ENCODE measurements at places on chromosomes 4 and X.

- no peak for DNase-seq
Measured at GRCh38 chr4:93334003-93334402, 494.6 kb upstream of the ATOH1 start.

DNA sequence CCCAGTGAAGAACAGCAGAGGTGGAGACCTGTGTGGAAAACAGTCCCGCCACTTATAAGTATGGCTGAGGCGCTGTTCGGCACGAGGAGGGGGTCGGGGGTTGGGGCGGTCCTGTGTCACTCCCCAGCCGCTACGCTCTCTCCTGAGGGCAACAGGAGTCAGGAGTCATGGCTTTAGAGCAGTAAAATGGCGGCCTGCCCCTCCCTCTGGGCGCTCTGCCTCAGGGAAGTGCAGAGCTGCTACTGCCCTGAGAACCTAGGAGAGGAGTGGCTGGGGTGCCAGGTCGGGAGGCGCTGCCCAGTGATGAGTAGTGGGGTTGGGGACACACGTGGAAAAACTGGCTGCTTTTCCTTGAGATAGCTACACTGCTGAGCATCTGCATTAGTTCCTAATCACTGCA is 551.2 kb upstream of the AMOT start:
- no peak for DNase-seq

DNA sequence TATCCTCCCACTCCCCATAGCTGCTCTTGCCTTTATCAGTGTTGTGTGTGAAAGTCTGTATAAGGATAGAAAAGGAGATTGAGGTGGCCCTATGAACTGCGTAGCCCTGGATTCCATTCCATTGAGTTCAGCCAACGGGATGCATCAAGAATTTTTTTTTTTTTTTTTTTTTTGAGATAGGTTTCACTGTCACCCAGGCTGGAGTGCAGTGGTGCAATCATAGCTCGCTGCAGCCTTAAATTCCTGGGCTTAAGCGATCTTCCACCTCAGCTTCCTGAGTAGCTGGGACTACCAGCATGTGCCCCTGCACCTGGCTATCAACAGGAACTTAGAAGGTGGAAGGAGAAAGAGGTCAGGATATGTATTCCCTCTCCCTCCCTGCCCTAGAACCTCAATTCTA is 187.2 kb upstream of the SPRY1 start:
- DNase-seq, result no peak

GRCh38 chr4:187426511-187426910 is 569.1 kb upstream of the ZFP42 start:
- DNase-seq, result no peak

DNA sequence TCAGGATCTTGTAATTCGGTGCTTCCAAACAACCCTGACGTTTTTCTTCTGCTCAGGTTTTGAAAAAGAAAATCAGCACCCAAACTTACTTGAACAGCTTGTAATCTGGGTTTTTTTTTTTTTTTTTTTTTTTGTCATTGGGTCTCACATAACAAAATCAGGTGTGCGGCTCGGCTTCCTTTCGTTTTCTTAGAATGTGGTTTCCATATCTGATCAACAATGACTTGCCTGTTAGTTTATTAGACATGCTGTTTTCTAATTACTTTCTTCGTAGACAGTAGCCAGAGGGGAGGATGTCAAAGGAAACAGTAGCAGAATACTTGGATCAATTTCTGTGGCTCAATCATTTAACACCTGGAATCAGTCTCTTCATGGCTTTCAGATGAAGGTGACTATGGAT is 890 bp upstream of the FREM3 start:
- DNase-seq, result peak; percentile 23

GRCh38 chrX:9117851-9118250 is 83.9 kb upstream of the FAM9B start:
- no peak for DNase-seq

DNA sequence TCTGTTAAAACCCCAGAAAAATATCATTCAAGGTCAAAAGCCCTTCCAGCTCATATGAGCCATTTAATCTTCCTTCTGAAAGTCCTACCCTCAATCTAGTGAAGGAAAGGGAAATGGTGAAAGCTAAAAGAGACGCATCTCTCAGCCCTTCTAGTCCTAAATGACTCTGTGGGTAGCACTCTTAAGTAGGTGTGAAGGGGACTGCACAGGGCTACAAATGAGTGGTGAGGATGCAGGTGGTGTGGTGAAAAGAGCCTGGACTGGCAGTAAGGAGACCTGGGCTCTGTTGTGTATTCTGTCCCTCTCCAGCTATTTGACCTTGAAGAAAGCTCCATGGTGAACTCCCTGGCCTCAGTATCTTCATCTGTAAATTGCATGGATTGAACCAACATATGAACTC is 671.8 kb upstream of the DIPK2B start:
- no peak for DNase-seq

DNA sequence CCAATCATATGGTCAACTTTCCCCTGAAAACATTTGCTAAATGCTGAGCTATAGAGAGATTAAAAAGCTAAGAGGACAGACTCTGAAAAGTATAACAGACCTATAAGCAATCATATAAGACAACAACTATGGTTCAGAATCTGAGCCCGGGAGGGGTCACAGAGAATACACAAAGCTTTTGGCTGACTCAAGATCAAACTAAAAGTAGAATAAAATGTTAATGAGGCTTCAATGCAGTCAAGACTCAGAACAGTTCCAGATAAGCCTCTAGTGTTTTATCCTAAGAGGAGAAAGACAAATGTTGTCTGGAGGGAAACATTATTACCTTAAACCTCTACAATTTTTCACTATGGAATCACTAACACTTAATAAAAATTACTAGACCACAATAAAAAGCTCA is 175.4 kb upstream of the VEGFC start:
- DNase-seq, result no peak

DNA sequence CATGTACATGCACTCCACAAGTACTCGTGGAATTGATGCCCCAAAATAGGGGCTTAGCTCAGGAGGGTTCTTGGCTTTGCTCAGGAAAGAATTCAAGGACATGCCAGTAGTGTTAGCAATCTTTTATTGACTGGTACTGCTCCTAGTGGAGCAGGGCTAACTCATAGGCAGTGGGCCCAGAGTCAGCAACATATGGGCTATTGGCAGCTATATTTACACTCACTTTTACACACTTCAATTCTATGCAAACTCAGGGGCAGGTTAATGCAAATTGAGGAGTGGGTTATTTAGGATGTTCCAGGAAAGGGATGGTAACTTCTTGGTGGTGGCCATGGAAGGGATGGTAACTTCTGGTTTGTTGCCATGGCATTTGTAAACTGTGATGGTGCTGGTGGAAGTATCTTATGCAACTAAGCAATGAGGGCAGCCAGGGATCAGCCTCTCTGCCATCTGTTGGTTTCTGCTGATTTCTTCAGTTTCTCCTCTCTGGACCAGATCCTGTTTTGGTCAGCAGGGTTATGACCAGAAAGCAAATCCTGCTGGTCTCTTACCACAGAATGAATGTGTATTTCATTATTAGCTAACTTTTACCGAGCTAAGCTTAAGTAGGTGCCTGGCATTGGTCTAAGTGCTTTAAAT is 69.2 kb upstream of the FAT1 start:
- DNase-seq, result no peak

- DNase-seq, result no peak
Measured at GRCh38 chrX:31260351-31260750, 188.5 kb upstream of the FTHL17 start.

GRCh38 chr4:60605646-60606354 is 594.3 kb upstream of the ADGRL3 start:
- DNase-seq, result no peak

- DNase-seq, result no peak
Measured at GRCh38 chrX:15567886-15568616, 32.7 kb downstream of the ACE2 start.

DNA sequence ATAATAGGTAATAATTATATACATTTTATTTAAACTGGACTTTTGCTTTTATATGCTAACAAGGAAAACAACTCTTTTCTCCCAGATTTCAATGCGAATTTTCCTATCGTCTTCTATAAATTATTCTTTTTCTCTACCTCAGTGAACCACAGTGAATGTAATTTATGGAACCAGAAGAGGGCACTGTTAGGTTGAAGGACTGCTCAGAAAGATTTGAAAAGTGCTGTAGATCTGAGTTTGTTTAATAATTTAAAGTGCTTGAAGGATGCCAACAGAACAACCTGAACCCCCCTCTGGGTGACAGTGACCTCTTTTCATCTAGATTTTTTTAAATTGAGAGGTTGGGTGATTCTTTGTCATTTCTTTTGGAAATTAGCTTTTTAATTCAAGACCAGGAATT is 54.9 kb downstream of the PHOX2B start:
- DNase-seq, result no peak

- no peak for DNase-seq
Measured at GRCh38 chrX:43448688-43449087, 207.4 kb upstream of the MAOA start.

GRCh38 chrX:123909523-123909922 is 49.7 kb downstream of the XIAP start:
- no peak for DNase-seq

DNA sequence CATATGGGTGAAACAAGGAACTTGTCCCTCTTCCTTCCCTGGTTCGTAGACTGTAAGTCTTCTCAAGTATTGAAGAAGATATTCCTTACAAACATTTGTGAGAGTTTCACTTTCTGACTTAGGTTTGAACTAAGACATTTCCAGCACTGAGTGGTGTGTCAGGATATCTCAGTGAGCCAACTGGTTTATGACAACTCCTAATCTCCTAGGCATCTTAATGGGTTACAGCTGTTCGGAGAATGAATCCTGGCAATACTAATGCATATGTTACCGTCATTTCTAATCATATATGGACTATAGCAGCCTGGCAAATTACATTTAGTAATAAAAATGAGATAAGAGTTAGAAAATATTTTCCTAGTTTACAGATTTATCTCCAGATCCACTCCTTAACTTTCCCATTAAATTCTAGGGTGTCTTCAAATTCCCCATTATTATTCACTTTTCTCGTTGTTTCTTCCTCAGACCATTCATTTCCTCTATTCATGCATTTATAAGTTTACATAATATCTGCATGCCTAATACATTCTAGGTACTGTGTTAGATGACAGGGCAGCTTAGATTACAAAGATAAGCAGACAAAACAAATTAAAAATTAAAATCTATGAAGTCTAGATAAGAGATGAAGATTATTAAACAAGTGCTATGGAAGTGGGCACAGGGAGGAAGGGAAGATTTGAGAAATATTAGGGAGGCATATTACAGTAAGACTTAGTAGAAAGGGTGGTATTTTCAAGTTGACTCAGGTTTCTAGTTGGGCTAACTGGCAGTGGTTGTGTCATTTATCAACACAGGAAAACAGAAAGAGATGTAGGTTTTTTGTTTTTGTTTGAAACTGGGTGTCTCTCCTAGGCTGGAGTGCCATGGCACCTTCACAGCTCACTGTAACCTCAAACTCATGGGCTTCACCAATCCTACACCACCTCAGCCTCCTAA is 173.9 kb downstream of the WDFY3 start:
- DNase-seq, result no peak

GRCh38 chr4:20883231-20883630 is 183.0 kb downstream of the PACRGL start:
- DNase-seq, result no peak

GRCh38 chr4:87270144-87270543 is 49.7 kb upstream of the KLHL8 start:
- no peak for DNase-seq

DNA sequence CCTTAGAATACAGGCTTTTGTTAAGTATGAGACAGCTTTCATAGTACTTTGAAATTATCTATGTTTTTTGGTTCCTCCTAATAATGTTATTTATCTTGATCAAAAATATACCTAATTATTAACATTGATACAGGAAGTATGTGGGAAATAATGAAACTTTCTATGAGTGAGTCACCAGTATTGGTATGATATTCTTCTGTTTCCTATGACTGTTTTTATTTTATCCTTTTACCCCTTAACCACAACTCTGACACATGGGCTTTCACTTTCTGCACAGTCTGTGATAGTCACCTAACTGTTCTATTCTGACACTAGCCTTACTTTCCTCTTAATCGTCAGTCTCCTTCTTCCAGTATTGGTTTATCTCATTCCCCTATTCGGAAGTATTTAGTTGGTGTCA is 4.7 kb downstream of the THAP9 start:
- no peak for DNase-seq

- no peak for DNase-seq
Measured at GRCh38 chr4:10527438-10527837, 70.2 kb upstream of the ZNF518B start.

DNA sequence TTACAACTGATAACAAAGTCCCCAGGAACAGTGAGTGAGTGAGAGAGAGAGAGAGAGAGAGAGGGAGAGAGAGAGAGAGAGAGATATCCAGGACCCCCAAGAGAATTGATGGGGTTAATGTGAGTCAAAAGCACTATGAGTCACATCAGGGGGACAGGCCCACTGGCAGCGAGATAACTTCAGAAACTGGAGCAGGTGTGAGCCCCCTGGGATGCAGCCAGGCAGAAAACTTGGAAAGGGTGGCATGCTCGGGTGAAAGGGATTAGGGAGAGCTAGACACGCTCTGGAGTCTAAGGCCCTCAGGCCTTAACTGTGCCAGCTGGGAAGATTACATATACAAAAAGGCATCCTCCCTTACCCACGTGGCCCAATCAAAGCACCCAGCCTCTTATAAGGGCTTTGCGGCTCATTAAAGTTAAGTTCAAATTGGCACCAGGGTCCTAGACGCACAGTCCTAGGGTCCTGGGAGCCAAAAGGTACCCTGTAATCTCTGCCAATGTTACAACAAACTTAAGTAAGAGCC is 841 bp downstream of the ACOT9 start:
- no peak for DNase-seq

Measured in CD4-positive, alpha-beta T cell treated with Interleukin-4 for 1 hour (primary cell).